ENCODE measurements at places on chromosomes 11 and 22. TPM values are rescaled to one million over a fixed set of nuclear protein-coding genes. Genes with fewer than 3 reads are reported as not detected.

GRCh38 chr11:6844356-6844755 is 1.1 kb upstream of the OR10A5 start:
- DNase-seq = no peak

- DNase-seq = no peak
Measured at GRCh38 chr11:36449561-36450096, 60.4 kb downstream of the TRAF6 start.

DNA sequence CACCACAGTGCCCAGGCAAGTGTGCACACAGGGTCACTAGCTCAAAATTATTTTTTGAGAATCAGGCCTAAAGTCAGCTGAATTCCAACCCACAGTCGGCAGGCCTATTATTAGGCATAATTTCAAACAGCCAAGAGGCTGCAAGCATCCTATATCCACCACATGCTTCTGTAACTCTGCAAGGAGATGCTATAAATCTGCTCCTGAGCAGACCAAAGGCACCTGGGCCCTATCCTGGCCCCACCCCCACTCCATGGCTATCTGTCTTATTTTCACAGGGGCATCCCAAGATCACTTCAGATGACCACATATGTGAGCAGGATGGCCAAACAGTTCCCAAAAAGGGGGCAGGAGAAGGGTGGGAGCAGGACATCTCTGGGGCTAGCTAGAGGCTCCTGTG is 44.6 kb downstream of the TCF20 start:
- DNase-seq = no peak

Gene MMP3
- not detected for total RNA-seq

Gene SCN3B
- not detected for total RNA-seq

Gene SLC25A18
- not detected for total RNA-seq

Gene CADM1
- total RNA-seq = 0.90 TPM

Gene RIMBP3C
- 0.44 TPM for total RNA-seq

DNA sequence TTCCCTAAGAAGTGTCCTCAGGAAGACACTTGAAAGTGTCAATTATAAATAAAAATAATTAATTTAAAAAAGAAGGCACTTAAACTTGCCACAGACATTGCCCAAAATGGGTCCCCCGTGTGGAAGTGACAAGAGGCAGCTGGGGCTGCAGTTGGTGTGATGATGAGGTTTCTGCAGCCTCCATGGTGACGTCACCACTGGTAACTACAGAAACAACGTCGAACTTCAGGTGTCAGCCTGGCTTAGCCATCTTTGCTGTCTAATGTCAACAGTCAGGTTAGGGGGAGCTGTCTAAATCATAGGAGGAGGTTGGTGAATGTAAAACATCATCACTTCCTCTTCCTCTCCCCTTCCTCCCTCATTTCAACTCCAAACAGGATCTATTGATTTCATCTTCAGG is 328.6 kb downstream of the MN1 start:
- no peak for DNase-seq

- DNase-seq = no peak
Measured at GRCh38 chr11:3626250-3626960, 15.4 kb downstream of the ART5 start.

Gene OPCML
- not detected for total RNA-seq

Gene UPK3A
- not detected for total RNA-seq

Gene RAPSN
- 0.79 TPM for total RNA-seq

Gene ZP1
- total RNA-seq = not detected

DNA sequence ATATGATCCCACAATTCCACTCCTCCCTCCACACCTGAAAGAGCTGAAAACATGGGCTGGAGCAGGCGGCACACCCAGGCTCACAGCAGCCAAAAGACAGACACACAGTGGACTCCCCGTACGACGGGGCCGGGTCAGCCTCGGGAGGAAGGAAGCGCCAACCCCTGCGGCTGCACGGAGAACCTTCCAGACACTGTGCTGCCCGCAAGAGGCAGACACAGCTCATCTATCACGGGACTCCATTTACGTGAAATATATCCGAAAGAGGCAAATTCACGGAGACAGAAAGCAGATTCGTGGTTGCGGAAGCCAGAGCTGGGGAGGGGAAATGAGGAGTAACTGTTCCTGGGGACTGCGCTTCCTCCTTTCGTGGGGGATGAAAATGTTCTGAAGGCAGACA is 165.0 kb downstream of the BRD1 start:
- DNase-seq = no peak

DNA sequence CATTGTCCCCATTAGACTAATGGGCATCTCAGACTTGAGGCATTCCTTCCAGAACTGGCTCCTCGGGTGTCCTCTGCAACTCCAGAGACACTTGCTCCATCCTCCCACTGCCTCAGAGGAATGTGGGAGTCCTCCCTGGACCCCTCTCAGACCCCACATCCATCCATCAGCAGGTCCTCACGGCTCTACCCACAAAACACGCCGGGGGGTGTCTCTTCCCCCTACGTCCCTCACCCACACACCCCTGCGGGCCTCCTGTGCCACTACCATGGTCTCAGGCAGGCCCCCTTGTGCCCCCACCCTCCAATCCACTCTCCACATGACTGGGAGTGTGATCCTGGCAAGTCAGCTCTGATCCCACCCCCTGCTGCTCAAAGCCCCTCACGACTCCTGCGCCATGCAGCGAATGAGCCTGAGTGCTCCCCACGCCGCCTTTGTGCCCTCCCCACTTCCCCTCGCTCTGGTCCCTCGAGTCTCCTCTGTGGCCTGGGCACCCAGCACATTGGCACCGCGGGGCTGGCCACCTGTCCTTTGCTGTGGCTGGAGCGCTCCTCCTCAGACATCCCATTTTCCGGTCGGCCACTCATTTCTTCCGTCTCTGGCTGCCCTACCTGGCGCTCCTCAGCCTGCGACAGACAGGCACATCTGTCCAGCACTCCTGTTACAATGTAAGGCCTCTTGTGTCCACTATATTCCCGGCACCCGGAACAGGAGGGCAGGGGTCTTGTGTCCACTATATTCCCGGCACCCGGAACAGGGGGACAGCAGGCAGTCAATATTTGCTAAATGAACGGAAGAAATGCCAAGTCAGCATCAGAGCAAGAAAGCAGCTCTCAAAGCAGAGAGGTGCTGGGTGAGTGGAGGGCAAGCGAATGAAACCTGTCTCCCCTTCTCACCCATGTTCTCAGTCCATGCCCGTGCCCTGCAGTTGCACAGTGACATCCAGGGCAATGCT is 14.2 kb upstream of the MOB2 start:
- no peak for DNase-seq

DNA sequence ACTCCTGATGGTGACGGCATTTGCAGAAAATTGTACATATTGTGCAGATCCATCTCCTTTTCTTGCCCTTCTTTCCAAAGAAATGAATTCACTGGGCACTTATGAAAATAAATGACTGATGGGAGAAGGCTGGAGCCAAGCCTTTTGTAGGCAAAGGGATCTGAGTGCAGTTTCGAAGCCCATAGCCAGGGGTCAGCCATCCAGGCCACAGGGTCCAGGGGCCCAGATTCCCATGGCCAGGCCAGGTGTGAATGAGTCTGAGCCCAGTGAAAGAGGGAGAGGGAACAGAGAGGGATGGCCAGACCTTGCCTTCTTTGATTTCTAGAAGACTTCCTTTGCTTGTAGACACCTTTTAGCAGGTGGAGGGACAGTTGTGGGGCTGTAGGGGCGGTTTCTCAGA is 209.1 kb downstream of the KIRREL3 start:
- DNase-seq = no peak

DNA sequence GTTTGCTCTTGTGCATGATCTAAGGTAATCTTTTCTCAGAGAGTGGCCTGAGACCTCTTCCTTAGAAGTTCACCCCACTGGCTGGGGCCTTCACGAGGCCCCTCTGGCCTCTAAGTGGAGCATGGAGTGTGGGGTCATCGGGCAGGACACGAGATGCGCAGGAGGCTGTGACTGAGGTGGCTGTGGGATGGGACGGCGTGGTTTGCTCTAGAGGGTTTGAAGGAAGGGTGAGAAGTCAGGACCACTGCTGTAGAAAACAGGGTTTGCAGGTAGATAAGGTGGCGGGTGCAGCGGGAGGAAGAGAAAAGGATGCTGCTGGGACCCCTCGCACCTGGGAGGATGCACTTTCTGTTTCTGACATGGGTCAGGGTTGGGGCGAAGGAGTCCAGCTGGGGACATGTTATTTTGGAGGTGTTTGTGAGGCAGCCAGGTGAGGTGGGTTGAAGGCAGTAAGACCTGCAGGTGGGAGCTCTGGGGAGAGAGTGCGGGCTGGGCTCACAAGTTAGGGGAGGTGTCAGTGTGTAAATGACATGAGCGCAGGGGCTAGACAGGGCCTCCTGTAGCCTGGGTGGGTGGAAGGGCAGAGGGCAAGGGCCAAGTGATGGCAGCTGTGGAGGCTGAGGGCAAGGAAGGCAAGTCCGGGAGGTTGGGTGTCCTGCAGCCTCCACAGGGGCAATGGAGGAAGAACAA is 62.5 kb downstream of the KCNQ1 start:
- DNase-seq = no peak

Gene RDX
- total RNA-seq = 63.6 TPM

- no peak for DNase-seq
Measured at GRCh38 chr11:29135504-29135903, 881.3 kb downstream of the KCNA4 start.

DNA sequence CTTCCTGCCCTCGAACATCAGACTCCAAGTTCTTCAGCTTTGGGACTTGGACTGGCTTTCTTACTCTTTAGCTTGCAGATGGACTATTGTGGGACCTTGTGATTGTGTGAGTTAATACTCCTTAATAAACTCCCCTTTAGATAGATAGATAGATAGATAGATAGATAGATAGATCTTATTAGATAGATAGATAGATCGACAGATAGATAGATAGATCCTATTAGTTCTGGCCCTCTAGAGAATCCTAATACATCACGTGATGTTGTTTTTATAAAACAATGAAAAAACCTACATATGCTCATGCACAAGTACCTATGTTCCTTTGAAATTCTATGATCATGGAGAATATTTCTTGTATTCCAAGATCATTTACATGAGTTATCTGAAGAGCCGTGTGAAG is 23.9 kb downstream of the APOBEC3H start:
- DNase-seq = no peak

Gene ZFTA
- total RNA-seq = 7.6 TPM

Gene HMBS
- 35.5 TPM for total RNA-seq

Gene MYEOV
- total RNA-seq = not detected

Gene OR5B3
- not detected for total RNA-seq

Gene OR56A1
- not detected for total RNA-seq

DNA sequence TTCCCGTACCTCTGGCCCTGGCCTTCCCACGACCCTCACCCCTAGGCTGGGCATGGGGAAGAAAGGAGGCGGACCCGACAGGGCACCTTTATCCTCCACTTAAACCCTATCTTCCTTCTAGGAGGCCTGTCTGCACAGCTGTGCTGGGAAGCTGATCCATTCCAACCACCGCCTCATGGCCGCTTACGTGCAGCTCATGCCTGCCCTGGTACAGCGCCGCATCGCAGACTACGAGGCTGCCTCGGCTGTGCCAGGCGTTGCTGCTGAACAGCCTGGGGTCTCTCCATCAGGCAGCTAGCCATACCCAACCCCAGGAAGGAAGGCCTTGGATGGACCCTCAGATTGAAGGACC is 599 bp downstream of the TIMM10B start:
- DNase-seq = no peak

GRCh38 chr11:10892250-10892649 is 34.4 kb upstream of the ZBED5 start:
- DNase-seq = no peak

- no peak for DNase-seq
Measured at GRCh38 chr22:24822471-24822870, 16.5 kb downstream of the SGSM1 start.

DNA sequence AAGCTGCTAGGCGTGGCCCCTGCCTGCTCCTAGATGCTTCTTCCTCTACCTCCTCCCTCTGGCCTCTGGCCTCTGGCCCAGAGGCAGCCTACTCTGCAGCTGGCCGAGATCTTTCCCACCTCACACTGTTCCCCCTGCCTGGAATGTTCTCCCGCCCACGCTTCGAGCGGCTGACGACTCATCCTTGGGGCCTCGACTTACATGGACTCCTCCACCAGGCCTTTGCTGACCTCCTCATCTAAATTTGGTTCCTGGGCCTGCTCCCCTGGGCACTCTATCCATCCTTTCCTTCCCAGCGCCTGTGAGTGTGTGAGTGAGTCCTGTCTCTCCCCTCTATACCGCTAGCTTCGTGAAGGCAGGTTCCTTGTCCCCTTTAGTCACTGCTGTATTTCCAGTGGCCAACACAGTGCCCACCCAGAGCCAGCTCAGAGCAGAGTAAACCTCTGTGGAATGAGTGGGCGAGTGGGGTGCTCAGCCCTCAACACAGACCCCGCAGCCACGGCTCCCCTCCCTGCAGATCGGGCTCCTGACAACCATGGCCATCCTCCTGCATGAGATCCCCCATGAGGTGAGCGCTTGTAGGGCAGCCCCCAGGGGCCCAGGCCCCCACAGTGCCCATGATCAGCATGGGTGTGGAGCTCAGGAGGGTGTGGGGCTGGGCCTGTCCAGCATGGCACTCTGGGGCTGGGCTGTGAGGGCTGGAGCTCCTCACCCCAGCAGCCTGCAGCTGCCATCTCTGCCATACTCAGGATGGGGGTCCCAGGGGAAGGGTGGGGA is 5.7 kb downstream of the SLC39A13 start:
- DNase-seq = no peak

DNA sequence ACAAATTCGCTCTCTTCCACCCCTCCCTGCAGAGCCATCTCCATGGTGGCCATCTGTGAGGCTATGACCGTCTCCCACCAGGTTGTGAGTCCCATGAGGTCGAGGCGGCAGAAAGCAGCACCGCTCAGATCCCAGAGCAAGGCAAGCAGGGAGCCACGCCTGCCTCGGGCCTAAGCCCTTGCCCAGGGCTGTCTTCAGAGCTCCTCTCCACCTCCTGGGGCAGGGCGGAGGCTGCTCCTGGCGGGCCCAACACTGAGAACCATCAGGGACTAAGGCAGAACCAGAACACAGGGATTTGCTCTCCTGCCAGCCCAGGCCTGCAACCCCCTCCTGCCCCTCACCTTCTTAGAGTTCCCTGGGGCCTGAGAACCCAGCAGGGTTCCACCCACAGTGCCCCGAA is 80.9 kb upstream of the WNT11 start:
- no peak for DNase-seq

DNA sequence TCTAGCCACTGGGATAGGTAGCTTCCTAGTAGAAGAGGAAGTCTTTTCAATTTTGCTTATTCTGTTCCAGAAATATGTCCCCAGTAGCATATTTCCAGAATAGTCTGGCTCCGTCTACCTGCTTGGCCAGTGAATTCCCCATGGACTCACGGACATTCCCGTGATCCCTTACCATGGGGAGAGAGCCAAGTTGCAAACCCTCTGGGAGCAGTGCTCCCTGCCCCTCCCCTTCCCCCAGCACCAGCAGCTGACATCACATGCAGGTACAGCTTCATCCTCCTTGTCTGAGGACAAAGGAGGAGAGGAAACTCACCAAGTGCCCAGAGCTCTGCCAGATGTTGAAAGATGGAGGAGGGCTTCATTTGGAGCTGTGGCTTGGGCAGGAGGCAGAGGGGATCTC is 61.2 kb downstream of the GRAMD1B start:
- DNase-seq = no peak

Measured in CD8-positive, alpha-beta memory T cell (primary cell).